ENCODE measurements at places on chromosomes 12 and 14.

DNA sequence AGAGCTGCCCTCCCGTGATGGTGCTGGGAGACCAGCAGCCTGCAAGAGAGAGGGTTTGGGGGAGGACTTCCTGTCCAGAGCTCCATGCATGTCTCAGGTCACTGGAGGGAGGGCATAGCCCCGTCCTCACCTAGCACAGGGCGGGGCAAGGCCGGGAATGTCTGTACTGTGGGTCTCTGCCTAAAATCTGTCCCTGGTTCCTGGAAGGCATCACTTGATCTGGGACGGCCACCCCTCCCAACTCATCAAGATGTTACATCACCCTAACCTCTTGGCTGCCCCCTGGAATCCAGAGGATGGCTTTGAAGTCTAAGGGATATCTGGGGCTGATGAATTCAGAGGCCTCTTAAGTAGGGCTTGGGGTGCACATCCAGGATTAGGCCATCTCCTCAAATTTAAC, 37.0 kb upstream of the MEG3 start:
- no peak for DNase-seq

DNA sequence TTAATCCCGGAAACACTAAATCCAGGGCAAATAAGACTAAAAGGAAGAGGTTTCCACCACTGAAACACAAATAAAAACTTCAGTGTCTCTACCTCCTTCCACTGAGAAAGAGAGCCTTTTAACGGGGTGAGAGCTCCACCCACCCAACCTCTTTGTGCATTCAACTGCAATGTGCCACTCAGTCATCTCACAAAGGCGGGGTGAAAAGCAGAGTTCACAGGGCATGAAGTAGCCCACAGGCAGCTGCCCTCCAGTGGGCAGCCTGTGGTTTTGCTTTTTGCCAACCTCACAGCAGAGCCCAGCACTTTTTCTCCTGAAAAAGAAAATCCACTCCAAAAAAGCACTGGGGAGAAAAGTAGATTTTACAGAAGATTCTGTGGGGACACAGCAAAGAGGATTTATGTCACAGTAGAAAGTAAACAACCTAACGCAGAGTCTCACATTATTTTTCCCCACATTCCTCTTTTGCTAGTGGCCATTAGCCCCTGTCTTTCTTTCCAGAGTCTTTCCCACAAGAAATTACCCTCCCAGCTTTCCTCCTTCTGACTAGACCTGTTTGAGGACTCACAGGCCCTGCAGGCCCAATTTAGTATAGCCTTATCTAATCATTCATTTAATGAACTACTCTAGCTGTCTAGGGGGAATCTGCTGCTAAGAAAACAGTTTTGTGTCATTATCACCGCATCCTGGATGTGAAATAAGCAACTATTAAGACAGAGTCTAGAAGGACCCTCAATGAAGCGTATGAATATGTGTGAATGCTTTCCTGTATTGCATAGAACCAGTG, 753.8 kb upstream of the FOXG1 start:
- DNase-seq = no peak

- DNase-seq = peak; percentile 7
Measured at GRCh38 chr12:54173066-54173726, 15.6 kb downstream of the SMUG1 start.

DNA sequence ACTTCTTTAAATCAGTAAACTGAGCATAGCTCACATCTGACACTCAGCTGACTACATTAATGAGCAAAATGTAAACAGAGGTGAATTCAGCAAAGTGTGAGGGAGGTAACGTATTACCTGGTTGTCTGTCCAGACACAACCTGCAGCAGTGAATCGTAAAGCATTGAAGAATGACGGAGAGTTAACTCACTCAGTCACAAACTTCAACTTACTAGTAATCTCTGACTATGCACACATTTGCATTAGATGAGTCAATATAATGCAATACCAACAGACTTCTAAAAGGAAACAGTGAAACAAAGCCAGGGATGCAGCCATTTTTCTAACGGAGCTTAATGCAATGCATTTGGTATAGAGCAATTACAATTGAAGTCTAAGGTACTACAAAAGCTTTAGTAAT, 40.0 kb downstream of the STX2 start:
- DNase-seq = no peak

DNA sequence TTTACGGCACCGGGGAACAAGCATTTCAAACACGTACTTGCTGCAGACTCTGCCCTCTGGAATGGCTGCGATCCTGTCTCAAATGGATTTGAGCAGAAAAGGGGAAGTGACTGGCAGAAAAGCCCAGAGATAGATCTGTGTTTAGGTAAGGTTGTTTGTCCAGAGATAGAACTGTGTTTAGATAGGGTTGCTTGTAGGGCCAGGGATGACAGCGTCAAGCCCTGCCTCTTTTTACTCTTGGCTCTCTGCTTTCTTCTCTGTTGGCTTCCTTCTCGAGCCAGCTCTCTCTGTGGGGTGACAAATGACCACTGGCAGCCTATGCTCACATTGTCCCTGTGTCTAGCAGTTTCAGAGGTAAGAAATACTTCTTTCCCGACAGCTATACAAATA, 11.4 kb downstream of the DGLUCY start:
- DNase-seq = no peak

- no peak for DNase-seq
Measured at GRCh38 chr14:106442857-106443256, 916.5 kb downstream of the TMEM121 start.

DNA sequence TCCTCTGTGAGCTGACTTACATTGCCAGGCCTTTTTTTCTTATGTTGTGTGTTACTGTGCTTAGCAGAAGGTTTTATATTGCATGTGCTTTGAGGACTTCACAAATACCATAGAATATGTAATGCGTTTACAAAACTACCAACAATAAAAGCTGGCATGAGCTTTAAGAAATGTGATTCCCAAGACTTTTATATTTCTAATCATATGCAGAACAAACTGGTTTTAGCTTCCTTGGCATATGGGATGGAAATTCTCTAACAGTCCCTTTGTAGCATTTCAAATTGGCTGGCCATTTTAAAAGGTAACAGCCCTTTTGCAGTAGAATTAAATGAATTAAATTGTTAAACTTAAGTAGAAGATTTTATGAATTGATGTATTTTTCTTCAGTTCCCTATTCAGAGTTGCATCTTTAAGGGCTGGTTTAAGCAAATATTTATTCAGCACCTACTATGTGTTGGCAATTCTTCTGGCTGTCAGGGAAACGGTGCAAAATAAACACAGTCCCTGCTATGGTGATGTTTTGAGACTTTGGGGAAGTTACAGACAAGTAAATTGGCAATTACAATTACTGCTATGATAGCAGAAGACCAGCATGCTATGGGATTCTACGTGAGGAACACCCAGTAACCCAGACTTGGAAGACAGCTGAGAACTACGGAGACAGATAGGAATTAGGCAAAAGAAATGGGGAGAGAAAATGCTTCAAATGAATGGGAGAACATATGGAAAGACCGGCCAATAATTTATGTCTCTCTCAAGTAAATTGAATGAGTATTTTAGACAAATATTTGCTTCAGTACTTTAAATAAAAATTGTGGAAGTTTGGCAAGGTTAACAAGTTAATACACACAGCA, 446.4 kb downstream of the EGLN3 start:
- no peak for DNase-seq

DNA sequence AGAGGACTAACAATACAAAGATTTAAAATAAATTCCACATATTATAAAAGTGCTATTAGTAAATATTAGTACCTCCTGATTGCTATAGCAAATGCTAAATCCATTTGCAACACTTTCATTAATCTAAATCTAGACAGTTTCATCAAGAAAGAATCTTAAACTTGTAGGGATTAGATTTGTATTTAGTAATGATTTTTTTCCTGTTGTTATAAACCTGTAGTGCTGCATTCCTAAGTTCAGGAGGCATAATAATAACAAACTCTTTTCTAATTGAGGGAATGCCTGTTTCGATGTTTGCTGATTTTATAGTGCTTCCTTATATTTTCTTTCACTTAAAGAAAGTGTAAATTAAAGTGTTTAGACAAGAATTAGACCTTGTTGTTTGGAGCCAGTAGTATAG, 166.1 kb downstream of the FOXA1 start:
- no peak for DNase-seq

GRCh38 chr14:31261523-31261858, 53.9 kb upstream of the HECTD1 start:
- DNase-seq = no peak

GRCh38 chr12:31342286-31342685, 16.3 kb upstream of the SINHCAF start:
- DNase-seq = no peak

- no peak for DNase-seq
Measured at GRCh38 chr14:66273261-66273832, 212.8 kb upstream of the CCDC196 start.

DNA sequence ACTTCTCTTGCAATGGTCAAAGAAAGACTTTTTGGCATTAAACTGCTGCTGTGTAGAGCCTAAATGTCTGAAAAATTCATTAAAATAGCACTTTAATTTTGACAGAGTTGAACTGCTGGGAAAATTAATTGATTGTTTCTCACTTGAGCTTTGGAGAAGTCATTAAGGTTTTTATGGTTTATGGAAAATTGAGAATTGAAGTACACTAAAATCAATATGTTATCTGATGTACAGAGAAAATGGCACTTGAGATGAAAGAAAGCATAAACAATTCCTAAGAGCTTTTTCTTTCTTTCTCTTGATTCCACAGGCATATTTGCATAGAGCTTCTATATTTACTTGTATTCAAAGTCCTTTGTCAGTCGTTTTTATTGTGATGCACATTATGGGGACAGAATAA, 188.5 kb upstream of the CAND1 start:
- DNase-seq = no peak

- no peak for DNase-seq
Measured at GRCh38 chr14:105897725-105898113, 371.3 kb downstream of the TMEM121 start.

DNA sequence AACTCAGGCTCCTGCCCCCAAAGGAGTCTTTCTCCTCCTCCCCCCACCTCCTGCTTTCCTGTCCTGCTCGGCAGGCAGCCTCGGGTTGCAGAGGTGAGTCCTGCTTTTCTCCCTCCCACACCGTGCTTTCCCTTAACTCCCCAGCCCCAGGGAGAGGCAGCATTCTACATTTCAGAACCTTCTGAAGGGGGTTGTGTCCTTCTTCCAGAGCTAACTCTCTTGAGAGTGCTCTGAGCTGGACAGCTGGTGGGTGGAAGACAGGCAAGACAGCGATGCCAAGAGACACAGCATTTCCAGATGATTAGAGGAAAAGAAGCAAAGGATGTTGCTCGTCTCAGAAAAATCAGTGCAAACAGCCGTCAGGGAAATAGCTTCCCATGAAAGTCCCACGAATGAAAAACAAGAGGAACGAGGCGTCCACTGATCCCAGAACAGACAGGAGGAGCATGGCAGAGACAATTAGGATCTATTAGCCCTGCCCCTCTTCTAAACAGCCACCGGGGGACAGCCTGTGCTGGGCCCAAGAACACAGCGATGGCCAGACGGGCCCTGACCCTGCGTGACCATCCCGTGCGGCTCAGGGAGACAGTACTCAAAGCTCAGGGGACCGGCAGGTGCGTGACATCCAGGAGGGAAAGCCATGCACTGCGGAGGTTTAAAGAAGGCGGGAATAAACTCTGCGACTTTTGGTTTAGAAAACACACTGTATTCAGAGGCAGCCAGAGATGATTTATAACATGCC, 216.5 kb upstream of the RTL1 start:
- DNase-seq = no peak

- DNase-seq = no peak
Measured at GRCh38 chr12:77232045-77232444, 166.7 kb upstream of the E2F7 start.

DNA sequence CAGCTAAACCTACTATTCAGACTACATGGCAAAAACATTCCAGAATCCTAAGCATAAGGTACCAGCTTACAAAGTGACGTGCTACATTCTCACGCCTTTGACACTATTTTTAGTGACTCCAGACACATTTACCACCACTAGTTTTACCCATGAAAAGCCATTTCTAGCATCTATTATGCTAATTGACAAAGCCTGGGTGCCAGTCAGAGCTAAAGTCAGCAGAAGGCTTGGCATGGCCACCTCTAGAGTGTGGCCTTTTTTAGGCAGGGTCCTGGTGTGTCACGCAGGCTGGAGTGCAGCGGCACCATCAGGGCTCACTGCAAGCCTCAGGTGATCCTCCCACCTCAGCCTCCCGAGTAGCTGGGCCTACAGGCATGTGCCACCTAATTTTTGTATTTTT, 75.7 kb downstream of the NT5DC3 start:
- DNase-seq = no peak

DNA sequence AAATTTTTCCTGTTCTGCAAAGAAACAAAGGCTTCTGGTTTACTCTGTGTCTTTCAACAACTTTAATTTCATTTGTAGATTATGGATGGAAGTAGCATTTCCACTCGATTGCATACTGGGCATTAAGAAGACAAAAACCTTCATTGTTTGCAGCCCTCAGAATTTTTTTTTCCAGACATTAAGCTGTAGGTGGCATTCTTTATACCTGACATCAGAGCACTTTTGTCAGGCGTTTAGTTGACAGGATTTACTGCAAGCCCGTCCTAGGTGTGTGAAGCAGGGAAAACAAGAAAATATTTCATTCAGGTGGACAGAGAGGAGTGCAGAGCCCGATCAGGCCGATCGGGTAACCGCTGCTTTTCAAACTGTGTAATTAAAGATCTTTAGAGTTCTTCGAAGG, 107.5 kb downstream of the TMEM260 start:
- no peak for DNase-seq

- no peak for DNase-seq
Measured at GRCh38 chr12:9169979-9170634, 38.1 kb downstream of the PZP start.

DNA sequence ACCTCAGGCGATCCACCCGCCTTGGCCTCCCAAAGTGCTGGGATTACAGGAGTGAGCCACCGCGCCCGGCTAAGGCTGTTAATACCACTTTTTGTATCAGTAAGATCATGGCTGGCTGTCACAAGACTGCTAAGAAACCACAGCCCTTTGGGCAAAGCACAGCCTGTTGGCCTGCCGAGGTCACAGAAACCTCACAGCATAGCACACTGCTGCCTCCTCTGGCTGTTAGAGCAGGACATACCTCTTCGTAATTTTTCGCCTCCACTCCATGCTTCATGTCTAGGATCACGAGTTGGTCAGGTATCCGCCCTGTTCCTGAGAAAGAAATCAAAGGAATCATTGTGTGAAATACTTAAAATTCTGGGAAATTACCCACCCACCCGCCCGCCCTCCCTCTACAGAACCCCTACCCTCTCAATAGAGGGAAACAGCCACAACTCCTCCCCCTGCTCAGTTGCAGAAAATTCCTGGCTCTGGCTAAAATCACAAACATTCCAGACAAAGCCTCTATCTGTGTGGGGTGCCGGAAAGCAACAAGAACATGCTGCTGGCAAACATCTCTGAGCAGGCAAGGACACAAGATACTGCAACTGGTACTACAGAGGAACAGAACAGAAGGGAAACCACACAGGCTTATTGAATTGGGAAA, 20.7 kb upstream of the NEK9 start:
- DNase-seq = no peak

- no peak for DNase-seq
Measured at GRCh38 chr12:122116707-122117535, 38.4 kb downstream of the MLXIP start.

GRCh38 chr12:30531731-30532678, 163.7 kb downstream of the IPO8 start:
- no peak for DNase-seq

All from stimulated activated CD4-positive, alpha-beta T cell treated with anti-CD3 and anti-CD28 coated beads, Interleukin-15, amount 100 ng/mL, for 1 hour (primary cell).